CD4-positive, alpha-beta T cell treated with Interleukin-2 at 100 ng/mL for 4 hours (primary cell): ENCODE measurements at places on chromosomes 1 and 21.

DNA sequence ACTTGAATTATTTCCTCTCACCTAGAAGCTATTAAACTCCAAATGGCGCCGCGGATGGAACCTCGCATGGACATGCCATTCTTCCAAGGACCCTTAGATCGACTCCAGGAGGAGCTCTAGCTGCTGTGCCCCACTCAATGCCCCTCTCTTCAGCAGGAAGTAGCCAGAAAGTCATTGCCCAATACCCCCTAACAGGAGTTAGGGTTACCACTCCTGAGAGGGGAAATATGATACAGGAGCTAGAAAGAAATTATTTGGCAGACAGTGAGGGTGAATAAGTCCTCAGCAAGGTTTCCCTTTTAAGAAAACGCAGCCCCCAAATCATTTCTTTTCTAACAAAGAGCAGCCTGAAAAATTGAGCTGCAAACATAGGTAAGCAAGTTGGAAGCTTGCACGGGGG lies 28.6 kb downstream of the TFB2M start:
- no peak for DNase-seq

GRCh38 chr21:40383951-40384350 lies 463.0 kb downstream of the DSCAM start:
- no peak for DNase-seq

GRCh38 chr1:161707503-161707902 lies 474 bp downstream of the FCRLA start:
- DNase-seq, result no peak

DNA sequence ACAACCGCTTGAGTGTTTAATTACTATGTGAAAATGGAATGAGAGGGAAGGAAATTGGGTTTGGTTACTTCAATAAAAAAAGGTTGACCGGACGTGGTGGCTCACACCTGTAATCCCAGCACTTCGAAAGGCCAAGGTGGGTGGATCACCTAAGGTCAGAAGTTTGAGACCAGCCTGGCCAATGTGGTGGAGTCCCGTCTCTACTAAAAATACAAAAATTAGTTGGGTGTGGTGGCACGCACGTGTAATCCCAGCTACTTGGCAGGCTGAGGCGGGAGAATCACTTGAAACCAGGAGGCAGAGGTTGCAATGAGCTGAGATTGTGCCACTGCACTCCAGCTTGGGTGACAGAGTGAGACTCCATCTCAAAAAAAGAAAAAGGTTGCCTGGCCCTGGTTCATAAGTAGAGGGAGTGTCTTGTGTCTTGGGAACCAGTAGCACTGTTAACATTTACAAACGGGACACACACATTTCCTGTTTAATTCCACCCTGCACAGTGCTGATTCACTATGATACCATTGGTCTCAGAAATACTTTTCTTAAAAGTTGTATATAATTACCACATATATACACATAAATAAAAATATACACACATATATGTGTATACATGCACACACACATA lies 27.6 kb upstream of the CLDN14 start:
- DNase-seq, result no peak

- no peak for DNase-seq
Observed at GRCh38 chr21:18951271-18952038, 547.9 kb upstream of the TMPRSS15 start.

DNA sequence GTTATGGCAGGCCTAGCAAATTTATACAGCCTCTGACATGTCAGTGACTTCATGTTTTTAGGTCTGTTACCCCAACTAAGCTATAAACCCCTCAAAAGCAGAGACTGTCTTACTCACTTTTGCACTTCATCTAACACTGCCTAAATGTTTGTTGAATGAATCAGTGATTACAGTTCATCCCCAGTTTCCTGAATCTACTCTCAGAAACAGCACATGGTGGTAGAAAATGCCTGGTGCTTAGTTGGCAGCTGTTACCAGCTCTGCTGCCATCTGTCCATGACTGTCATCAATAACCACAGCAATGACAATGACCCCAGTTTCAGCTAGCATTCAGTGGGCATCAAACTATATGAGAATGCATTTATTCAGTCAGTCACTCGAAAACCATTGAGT lies 110.5 kb upstream of the SERBP1 start:
- no peak for DNase-seq

GRCh38 chr21:32653326-32653901 lies 41.2 kb upstream of the CFAP298 start:
- peak; percentile 25 for DNase-seq

DNA sequence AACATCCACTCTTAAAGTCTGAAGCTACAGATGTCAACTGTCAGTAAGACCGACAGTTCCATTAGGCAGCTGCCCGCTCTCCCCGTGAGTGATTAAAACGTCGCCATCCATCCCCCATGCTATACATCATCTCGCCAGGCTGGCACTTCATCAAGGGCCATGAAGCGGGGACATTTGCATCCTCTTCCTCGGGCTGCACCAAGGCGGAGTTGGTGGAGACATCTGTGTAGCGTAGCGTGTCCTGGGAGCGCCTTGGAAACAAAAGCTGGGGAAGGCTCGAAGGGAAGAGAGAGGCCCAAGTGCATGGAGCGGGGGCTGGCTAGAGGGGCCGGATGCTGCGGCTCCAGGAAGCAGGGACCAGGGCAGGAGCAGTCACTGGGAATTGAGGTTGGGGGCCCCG lies 250.1 kb downstream of the KAZN start:
- DNase-seq, result no peak

GRCh38 chr1:197685785-197686184 lies 89.5 kb downstream of the DENND1B start:
- DNase-seq, result no peak

DNA sequence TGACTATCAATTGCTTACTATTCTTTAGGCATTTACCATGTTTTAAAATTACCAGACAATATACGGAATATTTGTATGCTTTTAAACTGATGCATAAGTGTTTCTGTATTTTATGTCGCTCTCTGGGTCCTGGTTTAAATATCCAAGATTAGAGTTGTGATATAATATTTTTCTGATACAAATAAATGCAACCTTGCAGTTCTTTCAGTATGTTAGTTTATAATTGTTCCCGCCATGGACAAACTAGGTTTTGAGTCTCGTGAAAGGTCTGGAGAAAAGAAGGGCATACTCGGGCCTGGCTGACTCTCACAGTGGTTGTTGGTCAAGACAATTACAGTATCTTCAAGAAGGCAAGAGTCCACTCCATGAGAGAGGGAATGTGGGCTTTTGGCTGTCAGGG lies 72.6 kb upstream of the AJAP1 start:
- no peak for DNase-seq

- no peak for DNase-seq
Observed at GRCh38 chr1:8171751-8172464, 145.8 kb upstream of the ERRFI1 start.

DNA sequence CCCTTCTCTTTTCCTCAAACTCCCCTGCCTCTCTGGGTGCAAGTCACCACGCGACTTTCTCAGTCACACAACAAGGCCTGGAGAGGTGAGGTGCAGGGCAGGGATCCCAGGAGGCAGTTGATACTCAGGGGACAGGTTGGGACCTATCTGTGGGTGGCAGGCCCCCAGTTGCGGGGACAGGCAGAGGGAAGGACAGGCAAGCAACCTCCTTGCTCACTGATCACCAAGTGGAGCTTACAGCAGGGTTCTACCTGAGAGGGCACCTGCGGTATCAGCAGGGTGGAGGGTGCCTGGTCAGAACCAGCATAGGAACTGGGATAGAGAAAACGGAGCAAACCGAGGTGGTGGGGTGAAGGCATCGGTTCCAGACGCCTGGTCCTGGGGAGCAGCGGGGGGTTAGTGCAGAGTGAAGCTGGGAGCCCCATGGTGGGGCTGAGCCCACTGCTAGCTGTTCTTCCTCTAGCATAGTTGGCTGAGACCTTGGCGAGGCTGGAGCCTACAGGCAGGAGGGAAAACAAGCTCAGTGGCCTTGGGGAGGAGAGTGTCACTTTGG lies 24.4 kb upstream of the TENT5C start:
- DNase-seq, result no peak

- DNase-seq, result no peak
Observed at GRCh38 chr1:94274561-94274960, 37.2 kb upstream of the ARHGAP29 start.

DNA sequence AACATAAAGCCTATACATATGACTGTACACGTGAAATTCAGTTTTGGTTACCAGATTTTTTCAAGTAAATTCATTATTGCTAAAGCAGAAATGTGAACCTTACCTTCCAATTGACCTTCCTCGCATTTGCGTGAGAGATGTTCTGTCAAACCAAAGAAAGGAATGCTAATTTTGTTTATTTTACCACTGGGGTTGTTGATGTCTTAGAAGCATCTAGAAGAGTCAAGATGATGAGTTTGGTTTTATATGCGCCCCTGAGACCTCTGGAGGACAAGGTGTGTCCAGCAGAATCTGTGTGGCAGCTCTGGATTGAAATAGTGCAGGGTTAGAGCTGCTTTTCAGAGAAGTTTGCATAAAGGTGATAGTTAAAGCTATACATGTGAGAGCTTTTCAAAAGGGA lies 48.4 kb downstream of the ZBTB40 start:
- no peak for DNase-seq

GRCh38 chr1:215526147-215526845 lies 40.8 kb upstream of the KCTD3 start:
- DNase-seq, result peak; percentile 49

DNA sequence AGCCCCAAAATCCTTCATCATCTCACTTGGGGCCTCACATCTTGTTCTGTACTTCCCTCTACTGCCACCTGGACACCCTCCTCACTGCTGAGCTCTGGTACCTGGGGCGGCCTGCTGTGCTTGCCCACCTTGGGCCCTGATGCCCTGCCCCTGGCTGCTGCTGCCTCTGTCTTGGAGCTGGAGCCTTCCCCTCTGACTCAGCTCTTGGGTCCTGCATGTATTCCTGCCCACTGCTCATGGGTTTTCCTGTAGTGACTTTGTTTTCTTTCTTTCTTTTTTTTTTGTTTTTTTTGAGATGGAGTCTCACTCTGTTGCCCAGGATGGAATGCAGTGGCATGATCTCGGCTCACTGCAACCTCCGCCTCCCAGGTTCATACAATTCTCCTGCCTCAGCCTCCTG lies 37.5 kb downstream of the TRAPPC10 start:
- DNase-seq, result no peak

DNA sequence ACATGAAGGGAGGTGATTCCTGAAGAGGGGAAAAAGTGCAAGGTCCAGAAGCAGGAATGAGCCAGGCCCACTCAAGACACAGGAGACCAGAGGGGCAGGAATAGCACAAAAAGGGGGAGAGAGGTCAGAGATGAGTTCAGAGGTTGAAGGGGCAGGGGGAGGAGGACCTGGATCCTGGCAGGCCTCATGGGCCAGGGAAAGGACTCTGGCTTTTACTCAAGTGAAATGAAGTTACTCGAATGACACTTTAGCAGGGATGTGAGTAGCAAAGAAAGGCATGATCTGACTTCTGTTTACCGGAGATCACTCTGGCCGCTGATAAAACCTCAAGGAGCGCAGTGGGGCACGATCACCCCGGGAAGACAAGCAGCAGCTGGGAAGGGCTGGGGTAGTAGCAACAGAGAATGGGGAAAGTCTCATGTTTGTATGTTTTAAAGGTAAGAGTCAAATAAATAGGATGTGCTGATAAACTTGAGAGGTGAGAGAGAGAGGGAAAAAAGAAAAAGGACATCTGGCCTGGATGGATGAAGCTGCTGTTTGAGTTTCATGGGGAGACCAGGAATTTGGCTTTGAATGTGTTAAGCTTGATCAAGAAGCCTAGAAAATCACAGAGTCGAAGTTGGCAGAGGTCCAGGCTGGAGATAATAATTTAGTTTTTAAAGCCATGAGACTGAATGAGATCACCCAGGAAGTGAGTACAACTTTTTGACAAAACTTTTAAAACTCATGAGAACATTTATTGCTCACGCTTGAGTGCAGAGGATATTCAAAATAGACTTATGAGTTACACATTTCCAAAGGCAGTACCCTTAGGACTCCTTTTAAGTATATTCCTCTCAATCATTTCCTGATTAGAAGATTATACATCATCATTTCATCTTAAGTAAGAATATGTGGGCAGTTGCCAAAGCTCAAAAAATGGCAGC lies 156.0 kb downstream of the RERE start:
- peak; percentile 25 for DNase-seq

GRCh38 chr1:15994590-15995351 lies 9.3 kb upstream of the SRARP start:
- DNase-seq, result peak; percentile 37

DNA sequence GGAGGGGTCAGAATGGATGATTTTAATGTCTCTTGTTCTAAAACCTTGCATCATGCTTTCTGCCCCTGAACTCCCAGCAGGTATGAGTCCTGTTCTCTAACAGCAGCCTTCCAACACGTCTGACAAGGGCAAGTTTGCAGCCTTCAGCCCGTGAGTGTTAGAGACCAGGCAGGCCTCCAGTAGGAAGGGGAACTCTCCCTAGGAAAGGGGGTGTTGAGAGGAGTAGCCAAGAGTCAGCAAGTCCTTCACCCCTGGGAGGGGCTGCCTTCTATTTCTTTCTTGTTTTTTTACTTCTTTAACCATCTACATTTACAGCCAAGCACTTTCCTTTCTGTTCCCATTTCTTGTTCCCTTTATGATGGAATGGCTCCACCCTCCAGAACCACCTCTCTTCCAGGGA lies 14.2 kb downstream of the BATF3 start:
- no peak for DNase-seq

DNA sequence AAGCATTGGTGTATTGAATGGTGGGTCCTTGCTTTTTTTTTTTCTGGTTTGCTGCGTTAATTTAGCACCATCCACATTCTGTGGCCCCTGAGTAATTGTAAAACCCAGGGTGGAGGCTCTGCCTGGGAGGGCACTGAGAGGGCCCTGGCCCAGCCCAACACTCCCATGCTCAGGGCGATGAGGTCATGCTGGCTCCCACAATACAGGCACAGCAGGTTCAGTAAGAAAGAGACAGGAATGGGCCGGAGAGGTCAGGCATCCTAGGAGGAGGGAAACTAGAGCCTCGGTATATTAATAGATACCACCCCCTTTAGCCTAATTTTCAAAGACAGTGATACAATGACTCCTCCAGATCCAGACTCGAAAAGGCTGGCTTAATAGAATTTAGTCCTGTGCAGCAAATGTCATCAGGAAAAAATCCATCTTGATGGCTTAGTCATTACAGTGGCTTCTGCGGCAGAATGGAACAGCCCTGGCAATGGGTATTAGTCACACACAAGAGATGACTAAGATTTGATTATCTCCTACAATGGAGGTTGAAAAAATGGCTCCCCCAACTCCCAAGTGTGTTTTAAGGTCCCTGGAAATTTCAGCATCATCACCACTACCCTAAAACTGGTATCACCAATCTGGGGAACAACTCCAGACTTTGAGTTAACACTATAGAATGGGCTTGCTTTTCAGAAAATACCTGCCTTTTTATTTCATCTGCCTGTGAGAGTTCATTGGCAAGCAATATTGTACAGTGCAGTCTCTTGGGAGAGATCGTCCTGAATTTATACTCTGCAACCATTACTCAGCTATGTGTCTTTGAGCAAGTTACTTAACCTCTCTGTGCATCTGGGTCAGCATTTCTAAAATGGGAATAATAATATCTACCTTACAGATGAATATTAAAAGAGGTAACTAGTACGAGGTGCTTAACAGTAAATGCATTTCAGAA lies 43.9 kb upstream of the LYST start:
- peak; percentile 27 for DNase-seq
